Midbrain (tissue), 1 donor: ENCODE measurements at places on chromosomes 12 and 14.

DNA sequence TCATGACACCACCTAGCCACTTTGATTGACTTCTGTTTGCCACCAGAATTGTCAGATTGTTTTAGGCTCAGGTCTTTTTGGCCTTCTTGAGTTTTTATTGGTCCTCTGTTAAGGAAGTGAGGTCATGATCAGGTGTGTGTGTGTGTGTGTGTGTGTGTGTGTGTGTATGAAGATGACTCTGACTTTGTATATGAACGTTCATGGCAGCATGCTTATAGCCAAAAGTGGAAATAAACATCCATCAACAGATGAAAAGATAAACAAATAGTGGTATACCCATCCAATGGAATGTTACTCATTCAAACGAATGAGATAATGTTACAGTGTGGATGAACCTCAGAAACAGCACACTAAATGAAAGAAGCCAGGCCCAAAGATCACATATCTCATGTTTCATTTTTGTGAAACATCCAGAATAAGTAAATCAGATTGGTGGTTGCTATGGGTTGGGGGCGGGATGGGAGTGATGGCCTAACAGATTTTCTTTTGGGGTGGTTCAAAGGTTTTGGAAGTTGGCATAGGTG is 258.6 kb downstream of the KTN1 start:
- DNase-seq: no peak

- DNase-seq: no peak
Measured at GRCh38 chr12:7395950-7396349, 48.0 kb downstream of the CD163L1 start.

DNA sequence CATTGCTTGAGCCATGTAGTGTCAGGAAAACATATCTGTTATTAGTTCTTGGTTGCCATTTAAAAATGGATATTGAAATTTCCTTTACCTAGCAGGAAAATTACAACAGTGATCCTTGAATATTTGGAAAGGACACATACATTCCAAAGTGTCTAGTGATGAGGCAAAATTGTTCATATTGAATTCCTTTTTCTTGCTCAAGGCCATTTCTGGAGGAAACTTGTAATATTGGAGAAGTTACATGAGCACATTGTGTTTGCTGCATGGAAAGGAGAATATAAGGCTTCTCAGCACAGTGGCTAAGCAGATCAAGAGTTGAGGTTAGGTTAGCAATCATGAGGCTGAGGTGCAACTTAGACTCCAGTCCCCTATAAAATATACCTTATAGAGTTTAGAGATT is 121.9 kb downstream of the PDE3A start:
- no peak for DNase-seq

GRCh38 chr12:108190529-108190928 is 61.4 kb downstream of the WSCD2 start:
- DNase-seq: peak; percentile 14

DNA sequence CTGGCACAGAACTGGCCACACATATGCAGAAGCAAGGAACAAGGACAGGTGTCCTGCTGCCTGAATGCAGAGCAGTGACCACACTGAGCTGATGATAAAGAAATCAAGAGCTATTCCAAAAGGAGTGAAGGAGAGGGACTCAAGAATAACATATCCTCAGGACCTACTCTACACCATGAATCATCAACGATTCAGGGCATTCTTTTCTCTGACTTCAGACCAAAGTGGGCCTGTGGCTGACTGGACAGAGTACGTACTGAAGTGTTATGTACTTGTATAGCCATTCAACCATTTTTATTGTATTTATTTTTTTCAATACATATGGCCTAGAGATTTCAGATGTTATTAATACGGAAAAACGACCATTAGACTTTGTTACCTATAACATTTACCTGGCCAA is 177.5 kb upstream of the TMTC1 start:
- no peak for DNase-seq

GRCh38 chr12:113396828-113397496 is 6.7 kb downstream of the SDS start:
- DNase-seq: peak; percentile 34

DNA sequence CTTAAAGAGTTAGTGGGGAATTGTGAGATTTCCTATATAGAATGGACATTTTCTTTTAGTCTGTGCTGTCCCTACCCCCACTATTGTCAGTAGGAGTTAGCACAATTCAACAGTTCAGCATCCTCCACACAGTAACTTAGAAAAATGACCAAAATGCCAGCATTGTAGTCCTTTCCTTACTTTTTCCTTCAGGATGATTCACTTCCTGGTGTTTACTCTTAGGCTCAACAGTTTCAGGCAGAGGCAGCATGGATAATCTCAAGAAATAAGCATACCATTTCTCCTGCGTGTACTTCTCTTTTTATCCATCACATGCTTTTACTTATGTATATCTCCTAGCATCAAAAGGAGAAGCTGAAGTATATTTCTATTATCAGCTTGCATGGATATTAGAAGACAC is 683.4 kb downstream of the SLC16A7 start:
- no peak for DNase-seq

DNA sequence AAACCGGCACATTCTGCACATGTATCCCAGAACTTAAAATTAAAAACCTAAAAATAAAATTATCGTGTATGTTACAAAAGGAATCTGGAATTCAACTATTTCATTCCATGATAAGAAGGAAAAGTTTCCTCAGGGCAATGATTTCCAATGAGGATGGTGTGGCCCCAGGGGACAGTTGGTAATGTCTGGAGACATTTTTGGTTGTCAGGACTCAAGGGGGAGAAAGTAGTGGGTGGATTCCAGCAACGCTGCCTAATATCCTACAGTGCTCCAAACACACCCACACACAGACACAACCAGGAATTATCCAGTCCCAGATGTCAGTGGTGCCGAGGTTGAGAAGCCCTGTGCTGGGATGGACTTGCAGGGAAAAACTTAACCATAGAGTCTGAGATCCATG is 228.3 kb downstream of the TMEM132D start:
- DNase-seq: no peak

DNA sequence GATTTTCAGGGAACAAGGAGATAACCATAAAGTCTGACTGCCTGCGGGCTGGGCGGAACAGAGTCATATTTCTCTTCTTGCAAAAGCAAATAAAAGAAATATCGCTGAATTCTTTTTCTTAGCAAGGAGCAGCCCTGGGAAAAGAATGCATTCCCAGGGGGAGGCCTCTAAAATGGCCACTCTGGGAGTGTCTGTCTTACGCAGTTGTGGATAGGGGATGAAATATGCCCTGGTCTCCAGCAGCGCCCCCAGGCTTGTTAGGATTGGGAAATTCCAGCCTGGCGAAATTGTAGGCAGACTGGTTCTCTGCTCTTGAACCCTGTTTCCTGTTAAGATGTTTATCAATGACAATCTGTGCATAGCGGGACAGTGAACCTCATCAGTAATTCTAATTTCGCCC is 40.5 kb downstream of the PCNX1 start:
- DNase-seq: no peak

GRCh38 chr14:99271951-99272631 is at the start of gene BCL11B:
Gene BCL11B, minus strand, starts transcription at chr14:99272197. Its CDS starts 979 bp downstream, at chr14:99271218.
- DNase-seq: peak; percentile 1

GRCh38 chr14:24979725-24980239 is 70.2 kb downstream of the STXBP6 start:
- DNase-seq: no peak

DNA sequence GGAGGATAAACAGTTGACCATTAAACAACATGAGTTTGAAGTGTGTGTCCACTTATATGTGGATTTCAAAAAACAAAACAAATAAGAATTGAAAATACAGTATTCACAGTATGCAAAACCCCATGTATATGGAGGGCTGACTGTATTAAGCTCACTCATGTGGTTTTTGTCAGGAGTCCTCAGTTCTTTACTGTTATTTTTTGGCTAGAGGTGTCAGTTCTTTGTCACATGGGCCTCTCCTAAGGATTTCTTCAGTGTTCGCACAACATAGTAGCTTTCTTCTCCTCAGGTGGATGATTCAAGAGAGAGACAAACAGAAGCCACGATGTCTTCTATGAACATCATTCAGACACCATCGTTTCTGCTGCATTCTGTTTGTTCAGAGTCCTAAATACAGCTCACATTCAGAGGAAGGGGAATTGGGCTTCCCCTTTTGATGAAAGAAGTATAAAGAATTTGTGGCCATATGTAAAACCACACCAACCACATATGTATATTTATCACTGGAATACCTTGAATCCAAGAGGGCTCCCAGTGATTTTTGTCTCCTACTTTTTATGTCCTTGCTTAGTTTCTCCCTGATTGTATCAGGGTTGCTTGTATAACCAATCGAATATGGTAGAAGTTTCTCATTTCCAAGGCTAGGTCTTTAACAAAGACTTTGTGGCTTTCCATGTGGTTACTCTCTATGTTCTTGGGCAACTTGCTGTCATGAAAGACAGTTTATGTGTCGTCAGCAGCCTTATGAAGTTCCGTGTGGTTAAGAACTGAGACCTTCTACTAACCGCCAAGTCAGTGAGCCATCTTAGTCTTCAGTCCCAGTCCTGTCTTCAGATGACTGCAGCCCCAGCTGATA is 18.9 kb downstream of the MNAT1 start:
- DNase-seq: no peak

GRCh38 chr12:10554756-10555481 is 49.2 kb downstream of the EIF2S3B start:
- DNase-seq: no peak

DNA sequence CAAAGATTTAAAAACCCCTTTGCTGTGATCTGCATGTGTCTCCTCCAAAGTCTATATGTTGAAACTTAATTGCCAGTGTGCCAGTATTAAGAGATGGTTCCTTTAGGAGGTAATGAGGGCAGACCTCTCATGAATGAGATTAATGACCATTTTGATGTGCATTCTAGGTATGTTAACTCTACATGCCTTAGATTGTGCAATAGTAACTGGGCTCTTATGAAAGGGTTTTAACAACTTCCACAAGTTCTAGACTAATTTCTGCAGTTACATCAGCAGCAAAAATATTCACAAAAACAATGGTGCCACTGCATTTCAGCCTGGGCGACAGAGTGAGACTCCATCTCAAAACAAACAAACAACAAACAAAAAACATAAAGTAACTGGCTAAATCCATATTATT is 3.8 kb upstream of the TAS2R10 start:
- DNase-seq: no peak

DNA sequence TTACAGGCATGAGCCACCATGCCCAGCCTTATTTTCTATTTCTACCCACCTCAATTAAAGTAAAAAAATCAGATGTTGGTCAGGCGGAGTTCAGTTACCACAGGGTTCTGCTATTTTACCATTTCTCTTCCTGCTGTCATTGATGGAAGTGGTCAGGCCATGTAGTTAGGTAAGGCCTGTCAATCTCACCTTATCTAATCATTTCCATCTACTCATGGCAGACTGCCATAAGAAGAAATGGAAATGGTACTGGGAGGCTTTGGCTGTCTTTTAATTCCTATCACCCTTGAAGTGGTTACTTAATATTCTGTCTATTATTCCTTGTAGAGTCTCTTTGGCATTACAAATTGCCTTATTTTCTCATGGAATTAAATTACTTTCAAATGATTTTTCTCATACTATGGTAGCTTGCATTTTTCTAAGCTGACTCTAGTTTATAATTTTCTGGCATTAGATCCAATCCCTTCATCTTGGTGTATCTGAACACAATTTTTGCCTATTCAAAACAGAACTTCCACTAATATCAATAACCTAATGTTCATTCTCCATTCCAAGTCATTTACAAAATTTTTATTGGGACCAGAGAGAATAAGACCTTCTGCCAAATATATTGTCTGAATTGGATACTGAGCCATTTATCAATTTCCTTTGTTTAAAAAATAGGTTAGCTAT is 198.7 kb downstream of the DACT1 start:
- DNase-seq: no peak

- DNase-seq: no peak
Measured at GRCh38 chr14:21275261-21275858, 4.5 kb upstream of the RPGRIP1 start.

DNA sequence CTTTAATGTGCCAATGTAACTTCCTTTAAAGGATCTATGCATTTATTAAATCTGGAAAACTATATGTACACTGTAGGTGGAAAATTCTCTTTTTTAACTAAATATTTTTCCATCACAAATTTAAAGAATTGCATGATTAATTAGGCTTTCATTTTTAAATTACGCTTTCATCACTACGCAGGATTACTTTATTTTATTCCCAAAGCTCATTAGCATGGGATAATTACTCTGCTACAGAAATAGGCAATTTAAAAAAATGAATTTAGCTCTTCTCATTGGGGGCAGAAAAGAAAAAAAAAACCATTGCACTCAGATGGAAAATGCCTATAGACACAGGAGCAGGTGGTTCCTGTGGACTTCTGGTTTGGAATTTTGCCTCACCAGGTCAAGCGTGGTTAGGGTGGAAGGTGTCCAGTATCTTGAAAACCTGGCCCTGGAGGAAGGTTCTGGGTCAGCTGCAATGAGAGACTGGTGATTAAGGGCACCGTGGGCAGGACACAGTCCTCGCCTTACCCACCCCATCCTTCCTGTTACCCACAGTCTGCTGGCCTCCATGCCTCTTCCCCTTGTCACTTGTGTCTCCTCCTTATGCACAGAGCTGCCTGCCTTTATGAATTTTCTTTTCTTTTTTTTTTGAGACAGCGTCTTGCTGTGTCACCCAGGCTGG is 17.3 kb upstream of the RIN3 start:
- no peak for DNase-seq

DNA sequence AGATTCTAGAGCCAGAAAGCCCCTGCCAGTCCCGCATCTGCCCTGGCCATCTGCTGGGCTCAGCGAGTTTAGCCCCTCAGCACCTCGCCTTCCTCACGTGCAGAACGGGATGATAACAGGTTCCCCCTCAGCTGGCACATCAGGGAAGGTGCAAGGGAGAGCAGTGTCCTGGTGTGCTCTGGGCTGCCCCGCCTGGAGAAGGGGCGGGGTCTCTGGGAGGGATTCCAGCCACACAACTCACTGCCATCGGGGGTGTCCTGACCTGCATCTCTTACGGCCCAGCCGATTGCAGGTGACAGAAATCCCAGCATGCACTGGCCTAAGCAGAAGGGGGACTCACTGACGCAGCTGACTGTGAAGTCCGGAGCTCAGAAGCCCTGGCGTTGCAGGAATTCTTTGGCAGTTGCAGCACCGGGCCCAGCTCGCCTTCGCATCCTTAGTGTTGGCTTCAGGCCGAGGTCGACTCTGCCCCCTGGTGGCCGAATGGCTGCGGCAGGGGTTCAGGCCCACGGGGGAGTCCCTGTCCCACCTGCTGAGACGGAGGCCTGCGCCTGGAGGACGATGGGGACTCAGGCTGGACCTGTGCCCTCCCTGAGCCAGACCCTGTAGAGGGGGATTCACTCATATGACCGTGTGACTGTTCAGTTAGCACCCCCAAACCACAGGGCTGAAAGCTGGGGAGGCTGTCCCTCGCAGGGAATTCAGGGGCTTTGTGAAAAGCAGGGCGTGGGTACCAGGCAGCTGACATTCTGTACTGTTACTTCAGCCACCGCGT is 178.6 kb downstream of the ADGRD1 start:
- DNase-seq: peak; percentile 29

- no peak for DNase-seq
Measured at GRCh38 chr12:106213662-106214061, 34.2 kb downstream of the CKAP4 start.
